ENCODE measurements at places on chromosomes 12 and 14.

DNA sequence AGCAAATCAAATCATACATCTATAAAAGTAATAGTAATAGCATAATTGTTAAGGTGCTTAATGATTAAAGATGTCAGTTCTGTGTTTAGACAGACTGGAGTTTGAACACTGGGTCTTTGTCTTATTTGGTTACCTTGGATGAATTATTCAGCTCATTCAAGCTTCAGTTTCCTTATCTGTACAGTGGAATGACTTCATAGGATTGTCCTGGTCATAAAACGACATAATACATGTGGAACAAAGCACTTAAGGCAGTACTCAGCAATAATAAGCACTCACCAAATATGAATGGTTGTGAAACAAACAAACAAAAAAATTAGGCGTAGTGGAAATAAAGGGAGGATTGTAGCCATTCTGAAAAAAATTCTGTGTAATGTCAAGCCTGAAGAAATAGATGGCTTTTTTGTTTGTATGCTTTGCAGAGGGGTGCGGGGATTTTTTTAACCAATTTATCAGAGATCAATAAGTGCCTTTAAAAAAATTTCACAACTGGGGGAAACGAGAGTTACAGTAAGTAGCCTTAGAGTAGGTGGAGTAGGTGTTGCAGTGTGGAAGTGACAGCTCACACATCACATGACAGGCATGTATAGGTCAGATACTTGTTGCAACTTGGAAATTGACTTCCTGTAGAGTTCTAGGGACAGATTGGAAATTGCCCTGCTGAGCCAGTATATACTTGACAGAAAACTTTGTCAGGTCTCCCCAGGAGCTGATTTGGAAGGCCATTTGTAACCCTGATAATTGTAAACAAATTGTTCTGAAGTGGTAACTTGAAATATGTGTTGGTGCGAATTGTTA is 157.7 kb downstream of the SLC15A5 start:
- no peak for DNase-seq

GRCh38 chr14:74425525-74426201 is 347 bp downstream of the SYNDIG1L start:
- no peak for DNase-seq

GRCh38 chr12:83049306-83049705 is 362.6 kb downstream of the TMTC2 start:
- DNase-seq = no peak

GRCh38 chr12:108860443-108860842 is 3.1 kb upstream of the SSH1 start:
- no peak for DNase-seq

DNA sequence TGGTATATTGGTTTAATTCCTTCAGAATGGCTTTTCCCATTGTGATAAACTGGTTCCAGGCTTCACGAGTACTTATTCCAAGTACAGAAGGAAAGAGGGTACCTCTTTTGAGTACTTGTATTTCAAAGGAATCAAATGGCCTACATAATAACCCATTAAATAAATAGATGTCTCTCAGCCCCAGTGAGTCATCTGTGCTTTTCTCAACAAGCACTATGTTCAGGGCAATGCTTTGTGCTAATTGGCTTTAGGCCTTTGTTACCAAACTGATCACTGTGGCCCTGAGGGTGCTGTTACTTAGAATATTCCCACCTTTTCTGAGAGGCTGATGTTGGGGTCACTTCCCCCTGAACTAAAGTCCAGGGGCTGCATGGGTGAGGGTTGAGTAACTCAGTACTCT is 107.1 kb downstream of the LRRK2 start:
- no peak for DNase-seq

- no peak for DNase-seq
These were observed 9.5 kb downstream of the CLIP1 start for GRCh38 chr12:122412851-122413433.

DNA sequence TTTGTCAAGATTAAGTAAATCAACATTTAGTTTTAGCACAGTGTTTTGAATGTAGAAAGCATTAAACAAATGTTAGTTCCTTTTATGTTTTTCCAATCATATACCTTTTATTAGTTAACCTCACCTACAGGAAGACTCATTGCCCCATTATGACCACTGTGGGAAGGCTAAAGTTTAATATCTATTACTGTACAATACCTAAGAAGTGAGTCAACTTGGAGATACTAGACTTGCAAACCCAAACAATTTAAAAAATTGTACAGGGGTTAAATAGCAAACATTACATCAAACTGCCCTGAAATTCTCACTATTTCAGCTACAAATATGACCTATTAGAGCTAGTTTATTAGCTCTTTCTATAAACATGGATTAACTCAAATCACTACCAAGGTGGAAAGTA is 8.6 kb upstream of the G2E3 start:
- no peak for DNase-seq

GRCh38 chr12:53423597-53423996 is at the start of gene AMHR2:
Gene AMHR2 (plus strand): TSS chr12:53423855. CDS start chr12:53423935, 80 bp downstream.
- no peak for DNase-seq

- no peak for DNase-seq
These were observed 220.7 kb upstream of the EGLN3 start for GRCh38 chr14:34171431-34172172.

DNA sequence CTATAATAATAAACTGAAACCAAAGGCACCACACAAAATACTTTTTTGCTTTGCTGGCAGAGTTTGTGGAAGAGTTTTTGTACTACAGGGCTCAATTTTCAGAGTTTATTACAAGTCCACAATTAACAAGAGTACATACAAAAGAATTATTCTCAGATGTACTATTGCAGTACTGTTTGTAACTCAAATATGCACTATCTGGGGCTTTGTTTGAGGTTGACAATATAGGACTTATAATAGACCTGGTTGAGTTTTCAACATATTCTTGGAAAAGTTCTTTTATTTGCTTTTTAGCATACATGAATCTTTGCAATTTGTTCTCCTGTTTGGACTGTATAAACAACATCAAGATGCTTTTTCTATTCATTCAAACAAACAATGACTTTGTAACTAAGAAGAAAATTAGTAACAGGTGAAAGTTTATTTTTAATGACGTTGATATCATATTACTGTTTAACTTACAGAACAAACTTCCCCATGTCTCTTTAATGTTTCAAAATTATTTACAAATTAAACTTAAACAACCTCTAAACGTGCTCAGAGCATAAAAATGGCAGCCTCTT is 407.4 kb upstream of the PRICKLE1 start:
- DNase-seq = no peak

- DNase-seq = no peak
These were observed 89.2 kb downstream of the KCNK10 start for GRCh38 chr14:88233915-88234314.

- DNase-seq = no peak
These were observed 46.7 kb downstream of the PSMA6 start for GRCh38 chr14:35338731-35339405.

GRCh38 chr12:57103856-57104255 is 7.3 kb downstream of the STAT6 start:
- DNase-seq = no peak

GRCh38 chr12:79085106-79085682 is 220.6 kb downstream of the SYT1 start:
- no peak for DNase-seq

DNA sequence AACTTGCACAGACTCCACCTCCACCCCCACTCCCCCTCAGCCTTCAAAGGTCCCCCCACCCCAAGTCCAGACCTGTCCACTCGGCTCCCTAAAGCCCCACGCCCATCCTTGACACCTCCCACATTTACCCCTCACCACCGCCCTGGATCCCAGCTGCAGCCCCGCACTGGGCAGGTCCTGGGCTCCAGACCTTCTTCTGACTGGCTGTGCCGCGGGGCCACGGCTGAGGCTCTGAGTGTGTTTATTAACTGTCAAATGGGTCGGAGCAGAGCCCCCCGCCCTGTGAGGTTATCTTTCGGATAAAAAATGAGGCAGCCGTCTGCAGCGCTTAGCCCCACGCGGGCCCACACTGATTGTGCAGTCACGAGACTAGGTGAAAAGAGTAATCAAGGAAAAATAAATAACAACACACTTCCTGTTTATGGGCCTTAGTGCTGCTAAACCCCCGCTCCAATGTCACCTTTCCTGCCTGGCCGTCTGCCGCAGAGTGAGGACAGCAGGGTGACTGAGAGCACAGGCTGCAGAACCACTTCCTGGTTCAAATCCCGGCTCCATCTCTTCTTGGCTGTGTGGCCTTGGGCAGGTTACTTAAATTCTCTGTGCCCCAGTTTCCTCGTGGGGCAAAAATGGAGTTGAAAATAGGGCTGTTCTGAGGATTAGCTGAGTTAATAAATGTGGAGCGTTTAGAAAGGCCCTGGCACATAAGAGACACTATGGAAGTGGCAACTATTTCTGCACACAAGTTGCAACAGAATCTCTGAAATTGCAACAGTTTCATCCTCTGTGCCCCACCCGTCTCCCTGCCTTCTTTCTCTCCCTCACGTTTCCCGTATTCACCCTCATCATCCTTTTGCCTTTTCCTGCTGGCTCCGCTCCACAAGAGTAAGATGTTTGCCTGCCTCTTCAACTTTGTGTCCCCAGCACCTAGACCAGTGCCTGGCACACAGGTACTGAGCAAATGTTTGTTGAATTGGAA is 9.4 kb downstream of the SETD1B start:
- no peak for DNase-seq

- DNase-seq = no peak
These were observed 199.1 kb upstream of the KRR1 start for GRCh38 chr12:75710361-75711069.

DNA sequence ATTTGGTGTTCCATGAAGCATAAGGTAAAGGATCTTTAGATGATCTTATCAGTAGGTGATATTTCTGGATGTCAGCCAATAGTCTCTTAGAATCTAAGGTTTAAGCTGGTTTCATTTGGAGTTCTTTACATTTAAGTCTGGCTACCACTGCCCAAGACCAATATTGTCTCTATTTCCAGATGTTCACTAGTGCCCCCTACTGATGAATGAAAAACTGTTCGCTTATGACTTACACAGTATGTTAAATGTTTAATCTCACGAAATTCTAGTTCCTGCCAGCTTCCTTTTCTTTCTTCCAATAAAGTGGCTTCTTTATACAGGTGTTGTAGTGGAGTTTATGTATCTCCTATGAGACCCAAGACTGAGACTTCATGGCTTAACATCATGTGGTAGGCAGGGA is 31.8 kb upstream of the MIS18BP1 start:
- DNase-seq = no peak

GRCh38 chr12:89140602-89141238 is 211.6 kb downstream of the DUSP6 start:
- DNase-seq = no peak

- no peak for DNase-seq
These were observed 56.4 kb downstream of the TMEM132C start for GRCh38 chr12:128323145-128323920.

- no peak for DNase-seq
These were observed 27.7 kb downstream of the JKAMP start for GRCh38 chr14:59511916-59512575.

DNA sequence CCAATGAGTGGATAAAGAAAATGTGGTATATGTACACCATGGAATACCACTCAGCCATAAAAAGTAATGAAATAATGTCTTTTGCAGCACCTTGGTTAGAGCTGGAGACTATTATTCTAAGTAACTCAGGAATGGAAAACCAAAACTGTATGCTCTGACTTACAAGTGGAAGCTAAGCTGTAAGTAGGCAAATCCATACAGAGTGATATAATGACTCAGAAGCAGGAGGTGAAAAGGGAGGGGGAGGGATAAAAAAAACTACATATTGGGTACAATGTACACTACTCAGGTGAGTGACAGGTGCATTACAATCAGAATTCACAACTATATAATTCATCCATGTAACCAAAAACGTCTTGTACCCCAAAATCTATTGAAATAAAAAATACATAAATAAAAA is 15.1 kb upstream of the CLEC1A start:
- DNase-seq = no peak

DNA sequence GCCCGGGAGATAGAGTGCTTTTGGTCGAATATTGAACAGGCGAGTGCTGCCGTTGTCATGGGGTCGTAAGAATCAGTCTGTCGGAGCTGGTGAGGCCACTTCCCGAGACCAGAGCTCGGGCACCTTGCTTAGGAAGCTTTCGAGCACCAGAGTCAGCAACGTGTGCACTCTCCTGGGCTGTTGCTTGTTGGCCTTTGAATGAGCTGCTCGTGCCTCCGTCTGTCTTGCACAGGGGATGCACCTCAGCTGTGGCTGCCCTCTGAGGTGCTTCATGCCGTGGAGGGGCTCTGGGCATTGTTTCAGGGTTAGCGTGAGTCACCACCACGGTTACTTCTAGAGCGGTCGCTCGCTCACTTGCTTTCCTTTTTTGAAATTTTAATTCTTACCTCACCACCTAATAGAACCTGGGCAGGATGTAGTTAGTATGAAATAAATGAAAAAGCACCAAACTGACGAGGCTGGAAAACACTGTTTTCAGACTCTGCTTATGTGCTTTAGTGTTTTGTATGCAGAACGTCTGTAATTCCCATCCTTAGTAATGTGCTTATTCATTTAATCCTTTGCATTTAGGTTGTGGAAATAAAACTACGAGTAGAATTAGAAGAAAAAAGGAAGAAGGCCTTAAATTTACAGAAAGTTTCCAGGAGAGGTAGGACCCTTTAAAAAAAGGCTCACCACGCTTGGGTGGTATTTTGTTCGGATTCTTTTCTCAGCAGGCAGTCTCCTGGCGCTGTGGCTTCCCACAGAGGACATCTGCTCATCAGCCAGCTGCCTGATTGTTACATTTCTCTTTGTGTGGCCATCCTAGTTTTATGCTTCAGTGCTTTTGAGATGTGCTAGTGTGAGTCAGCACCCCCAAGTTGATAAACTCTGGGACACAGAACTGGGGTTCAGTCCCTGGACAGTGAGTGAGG is 40.6 kb downstream of the EP400 start:
- no peak for DNase-seq

DNA sequence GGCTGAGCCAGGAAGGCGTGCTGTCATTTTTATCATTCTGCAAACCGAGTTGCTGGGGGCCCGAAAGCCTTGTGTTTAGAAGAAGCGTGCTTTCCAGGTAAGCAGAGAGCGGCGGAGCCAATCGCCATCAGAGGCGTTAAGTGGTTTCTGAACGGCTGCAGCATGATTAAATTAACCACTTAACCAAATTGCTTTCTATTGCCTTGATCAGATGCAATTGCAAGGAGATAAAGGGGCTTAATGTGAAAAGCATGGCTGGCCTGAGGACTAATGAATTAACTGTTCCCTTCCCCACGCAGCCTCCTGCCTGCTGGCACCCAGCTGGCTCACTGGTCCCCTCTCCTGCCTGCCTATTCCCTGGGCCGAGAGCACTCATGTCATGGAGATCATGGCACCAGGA is 36.6 kb upstream of the CHGA start:
- no peak for DNase-seq

DNA sequence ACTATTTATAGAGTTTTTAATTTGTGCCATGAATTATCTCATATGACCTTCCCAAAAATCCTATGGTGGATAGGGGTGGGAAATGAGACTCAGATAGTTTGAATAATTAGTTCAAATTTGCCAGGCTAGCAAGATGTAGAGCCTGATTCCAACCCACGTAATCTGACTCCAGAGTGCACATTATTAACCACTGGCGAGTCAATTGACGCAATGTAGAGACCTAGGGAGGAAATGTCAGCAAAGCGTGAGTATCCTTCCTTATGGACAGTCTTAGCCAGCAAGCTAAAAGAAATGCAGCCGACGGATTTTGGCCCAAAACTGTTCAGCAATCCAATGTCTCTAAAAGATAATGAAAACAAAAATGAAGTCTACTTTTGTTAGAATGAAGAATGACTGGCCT is 193.3 kb upstream of the KRR1 start:
- DNase-seq = no peak

Data from amygdala (tissue), 56 donors.